ENCODE measurements at places on chromosomes 3 and 15.

DNA sequence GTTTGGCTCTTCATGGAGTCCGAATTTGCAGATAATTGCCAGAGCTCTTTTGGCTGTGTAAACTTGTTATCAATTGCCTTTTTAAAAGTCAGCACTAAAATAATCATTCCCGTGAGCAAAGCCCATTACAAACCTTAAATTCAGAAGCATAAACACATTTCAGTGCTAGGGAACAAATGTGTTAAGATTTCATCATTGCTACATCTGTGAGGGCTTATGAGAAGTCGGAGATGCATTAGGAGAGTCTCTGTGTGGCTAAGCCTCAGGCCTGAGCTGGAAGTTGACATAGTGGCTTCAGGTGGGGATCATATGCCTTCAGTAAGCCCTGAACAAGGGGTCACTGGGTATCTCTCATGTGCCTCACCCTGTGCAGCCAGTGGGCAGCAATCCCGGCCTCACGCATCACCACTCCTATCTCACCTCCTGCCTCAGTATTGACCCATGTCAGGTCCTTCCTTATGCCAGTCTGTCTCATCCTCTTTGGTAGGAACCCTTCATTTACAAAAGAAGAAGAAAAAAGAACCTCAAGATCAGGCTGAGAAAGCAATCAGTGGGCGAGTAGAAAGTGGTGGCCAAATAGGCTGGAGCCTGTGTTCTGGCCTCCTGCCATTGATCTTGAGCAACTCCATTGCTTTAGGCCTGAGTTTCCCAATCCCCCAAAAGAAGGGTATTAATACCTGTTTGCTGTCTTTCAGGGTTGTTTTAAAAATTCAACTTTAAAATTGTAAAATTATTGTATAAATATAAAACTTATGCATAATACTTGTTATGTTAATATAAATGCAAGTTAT is 233.5 kb downstream of the IL20RB start:
- DNase-seq, result no peak

- no peak for DNase-seq
Observed at GRCh38 chr3:16437640-16438039, 75.9 kb downstream of the RFTN1 start.

GRCh38 chr15:46416544-46416943 is 781.7 kb downstream of the SQOR start:
- DNase-seq, result no peak

- no peak for DNase-seq
Observed at GRCh38 chr15:78320183-78320582, 20.0 kb upstream of the CRABP1 start.

DNA sequence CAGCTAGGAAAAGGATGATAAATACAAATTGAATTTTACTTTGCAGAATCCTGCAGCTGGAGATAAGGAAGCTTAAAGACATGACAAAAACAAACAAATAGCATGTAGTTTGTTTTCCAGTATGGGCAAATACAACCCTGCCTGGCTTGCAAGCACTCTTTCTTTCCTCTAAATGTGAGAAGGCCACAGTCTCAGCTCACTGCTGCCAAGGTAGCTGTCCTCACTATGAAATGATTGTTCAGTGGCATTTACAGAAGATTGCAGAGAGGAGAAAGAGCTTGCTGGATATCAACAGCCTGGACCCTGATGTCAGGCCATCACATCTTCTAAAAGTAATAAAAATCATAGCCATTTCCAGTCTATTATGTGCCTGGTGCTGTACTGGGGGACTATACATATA is 262.0 kb downstream of the CLSTN2 start:
- DNase-seq, result no peak

DNA sequence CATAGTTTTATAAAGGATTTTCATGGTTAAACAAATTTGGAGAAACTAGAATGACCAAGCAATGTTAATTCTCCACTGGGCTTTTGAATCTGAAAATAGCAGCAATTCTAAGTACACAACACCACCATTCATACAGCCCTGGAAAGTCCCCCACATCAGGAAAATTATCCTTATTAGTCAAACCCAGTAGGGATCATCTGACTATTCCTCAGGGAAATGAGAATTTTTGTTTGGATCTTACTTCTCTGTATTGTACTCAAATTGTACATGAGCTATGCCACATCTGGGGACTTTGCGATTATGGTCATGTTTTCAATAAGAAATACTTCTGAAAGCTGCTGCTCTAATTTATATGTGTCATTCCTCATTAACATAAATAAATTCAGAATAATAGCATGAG is 46.0 kb downstream of the RARB start:
- DNase-seq, result no peak

GRCh38 chr3:112973325-112974177 is 1.4 kb downstream of the CD200R1 start:
- DNase-seq, result no peak

- DNase-seq, result no peak
Observed at GRCh38 chr3:107861422-107861821, 229.4 kb downstream of the CD47 start.

- DNase-seq, result no peak
Observed at GRCh38 chr3:141235661-141236171, 4.1 kb downstream of the PXYLP1 start.

DNA sequence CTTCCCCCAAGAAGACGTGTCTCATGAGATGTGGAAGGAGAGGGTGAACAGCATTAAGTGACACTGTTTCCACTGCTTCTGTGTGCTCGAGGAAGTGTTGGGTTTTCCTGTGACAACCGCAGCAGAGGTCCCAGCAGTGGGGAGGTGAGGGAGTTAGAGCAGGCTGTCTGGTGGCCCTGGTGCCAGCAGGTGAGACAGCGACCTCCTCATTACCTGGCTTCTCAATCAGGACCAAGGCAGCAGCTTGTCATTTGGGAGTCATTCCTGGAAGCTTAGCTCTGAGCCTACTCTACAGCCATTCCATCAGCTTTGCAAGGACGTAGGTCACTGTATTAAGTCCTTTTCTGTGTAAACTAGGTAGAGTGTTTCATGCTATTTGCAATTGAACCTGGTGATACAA is 63.3 kb upstream of the RGMA start:
- DNase-seq, result peak; percentile 47

DNA sequence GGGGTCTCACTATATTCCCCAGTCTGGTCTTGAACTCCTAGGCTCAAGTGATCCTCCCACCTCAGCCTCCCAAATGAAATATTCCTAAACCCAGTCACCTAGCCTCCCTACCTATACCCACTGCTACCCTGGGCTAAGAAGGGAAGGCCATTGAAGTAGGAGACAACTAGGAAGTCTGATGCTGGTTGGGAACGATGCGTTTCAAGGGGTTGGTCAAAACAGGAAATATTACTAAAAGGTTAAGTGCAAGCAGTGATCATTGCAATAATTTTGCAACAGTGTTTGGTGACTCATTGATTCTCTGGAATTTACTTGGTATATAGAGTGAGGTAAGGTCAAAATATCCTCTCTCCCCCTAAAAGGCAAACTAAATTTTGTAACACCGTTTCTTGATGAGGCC is 4.6 kb upstream of the UQCRC1 start:
- no peak for DNase-seq

DNA sequence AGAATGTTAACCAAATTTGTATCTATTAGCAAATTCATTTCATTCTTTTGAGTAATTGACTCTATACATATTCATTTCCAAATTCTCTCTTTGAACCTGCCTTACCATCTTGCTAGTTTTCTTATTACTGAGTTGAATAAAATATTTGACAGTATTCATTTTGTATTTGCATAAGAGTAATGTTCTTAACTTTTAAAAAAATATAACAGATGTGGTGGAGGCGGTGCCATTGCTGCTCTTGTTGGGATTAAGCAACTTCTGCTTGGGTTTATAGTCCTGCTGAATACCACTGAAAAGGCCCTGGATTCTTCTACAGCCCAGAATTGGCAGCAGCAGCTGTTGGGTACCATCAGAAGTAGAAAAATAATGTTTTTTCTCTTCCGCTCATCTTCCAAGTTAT is 148.9 kb upstream of the PEX5L start:
- no peak for DNase-seq

DNA sequence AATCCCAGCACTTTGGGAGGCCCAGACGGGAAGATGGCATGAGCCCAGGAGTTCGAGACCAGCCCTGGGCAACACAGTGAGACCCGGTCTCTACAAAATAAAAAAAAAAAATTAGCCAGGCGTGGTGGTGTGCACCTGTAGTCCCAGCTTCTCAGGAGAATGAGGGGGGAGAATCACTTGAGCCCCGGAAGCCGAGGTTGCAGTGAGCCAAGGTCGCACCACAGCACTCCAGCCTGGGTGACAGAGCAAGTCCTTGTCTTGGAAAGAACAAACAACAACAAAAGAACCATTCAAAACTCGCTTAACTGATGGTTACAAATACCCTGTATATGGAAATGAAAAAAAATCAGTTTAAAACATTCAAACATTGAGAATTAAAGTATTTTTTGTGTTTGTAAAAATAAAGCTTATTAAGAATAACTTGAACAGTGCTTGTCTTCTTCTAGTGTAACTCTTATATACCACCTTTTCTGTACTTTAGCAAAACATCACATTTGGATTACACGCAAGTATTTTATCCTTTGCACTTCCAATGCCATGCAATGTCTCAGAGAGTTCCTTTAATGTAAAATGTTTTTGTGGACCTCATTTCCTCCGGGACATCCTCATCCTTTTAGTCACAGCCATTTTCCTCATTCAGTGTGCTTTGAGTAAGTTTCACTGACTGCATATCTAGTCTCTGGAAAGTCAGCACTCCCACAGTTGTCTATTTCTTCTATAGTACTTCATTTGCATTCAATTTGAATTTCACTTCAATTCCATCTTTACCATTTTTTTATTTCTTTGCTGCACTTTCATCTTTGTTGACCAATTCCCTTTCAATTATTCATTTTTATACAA is 113.0 kb upstream of the GOLGA8J start:
- DNase-seq, result no peak

DNA sequence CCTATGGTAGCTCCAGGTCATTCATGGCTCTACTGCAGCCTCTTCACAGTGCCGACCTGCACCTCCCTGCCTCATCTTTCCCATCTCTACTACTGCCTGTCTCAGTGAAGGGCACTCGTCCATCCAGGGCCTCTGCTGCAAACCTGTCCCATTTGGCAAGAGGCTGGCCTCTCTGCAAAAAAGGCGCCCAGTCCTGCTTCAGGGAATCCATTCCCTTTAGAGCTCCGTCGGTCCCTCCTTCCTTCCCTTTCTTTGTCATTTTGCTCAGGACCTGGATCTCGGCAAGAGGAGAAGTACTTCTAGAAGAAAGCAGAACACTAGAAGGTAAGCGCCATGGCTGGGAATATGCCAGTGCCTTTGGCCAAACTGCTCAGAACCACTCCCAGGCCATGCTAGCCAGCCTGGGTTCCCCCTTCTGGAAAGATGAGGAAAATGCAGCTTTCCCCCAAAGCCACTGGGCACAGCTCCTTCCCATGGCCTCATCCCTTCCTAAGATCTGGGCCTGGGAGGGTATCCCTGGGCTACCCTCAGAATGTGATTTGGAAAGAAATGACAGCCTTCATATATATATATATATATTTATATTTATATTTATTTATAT is 6.4 kb upstream of the ISL2 start:
- no peak for DNase-seq

GRCh38 chr15:46856839-46857502 is 860.3 kb upstream of the SEMA6D start:
- no peak for DNase-seq

DNA sequence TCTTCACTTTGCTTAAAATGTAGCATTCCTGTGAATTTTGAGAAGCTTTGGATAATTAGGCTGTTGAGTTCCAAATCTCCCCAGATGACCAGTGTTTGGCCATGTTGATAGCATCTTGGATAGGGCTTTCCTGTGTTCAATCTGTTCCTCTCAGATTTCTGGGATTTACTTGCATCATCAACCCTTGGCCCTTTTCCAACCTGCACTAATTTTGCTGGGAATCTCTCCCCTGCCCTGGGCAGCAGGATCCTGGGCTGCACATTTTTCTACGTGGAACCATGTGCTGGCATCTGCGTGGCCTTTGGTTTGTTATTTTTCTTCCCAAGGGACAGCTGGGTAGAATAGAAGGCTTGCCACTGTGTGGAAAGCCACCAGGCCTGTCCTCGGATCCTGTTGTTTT is 75.4 kb upstream of the PLXNA1 start:
- DNase-seq, result no peak

All from CD4-positive, alpha-beta T cell treated with Interleukin-15 for 1 hour (primary cell).